ENCODE measurements at places on chromosomes 2 and 18. TPM values are rescaled to one million over a fixed set of nuclear protein-coding genes. Genes with fewer than 3 reads are reported as not detected.

Gene GCKR
- total RNA-seq, result not detected

Gene STPG4
- total RNA-seq, result not detected

Gene OSBPL1A
- total RNA-seq, result 85.8 TPM

- DNase-seq, result no peak
These were observed 1433.8 kb upstream of the SLC39A10 start for GRCh38 chr2:194223218-194223617.

DNA sequence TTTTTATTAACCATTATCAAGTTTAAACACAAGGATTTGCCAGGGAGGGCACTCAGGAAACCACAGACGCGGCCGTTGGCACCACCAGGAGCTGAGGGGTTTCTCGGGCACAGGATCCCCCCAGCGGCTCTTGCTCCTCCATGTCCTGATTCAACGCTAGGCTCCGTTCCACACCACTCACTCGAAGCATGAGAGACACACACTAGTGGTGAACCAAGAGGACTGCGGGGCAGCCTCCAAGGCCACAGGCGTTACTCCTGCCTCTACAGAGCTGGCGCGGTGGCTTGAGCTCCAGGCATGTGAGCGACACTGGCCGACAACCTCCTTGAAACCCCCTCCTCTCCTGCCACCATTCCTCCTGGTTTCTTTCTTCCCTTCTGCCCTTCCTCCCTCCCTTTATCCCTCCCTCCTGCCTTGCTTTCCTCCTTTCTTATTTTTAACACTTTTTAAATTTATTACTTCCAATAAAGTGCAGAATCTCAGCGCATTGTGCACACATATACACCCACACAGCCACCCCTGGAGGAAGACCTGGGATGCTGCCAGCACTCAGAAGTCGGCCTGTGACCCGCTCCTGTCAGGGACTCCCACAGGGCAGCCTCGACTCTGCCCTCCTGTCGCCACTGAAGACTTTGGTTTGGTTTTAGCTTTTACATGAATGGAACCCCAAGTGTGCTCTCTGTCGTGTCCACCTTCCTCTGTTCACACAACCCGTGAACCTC is 21.7 kb downstream of the COX7A2L start:
- DNase-seq, result no peak

All from tongue (tissue), 3 donors.